Esophagus squamous epithelium (tissue), 5 donors: ENCODE measurements at places on chromosomes 2 and 18.
A peak's percentile ranks its signal among the peaks of the same experiment; 100 is the strongest.

DNA sequence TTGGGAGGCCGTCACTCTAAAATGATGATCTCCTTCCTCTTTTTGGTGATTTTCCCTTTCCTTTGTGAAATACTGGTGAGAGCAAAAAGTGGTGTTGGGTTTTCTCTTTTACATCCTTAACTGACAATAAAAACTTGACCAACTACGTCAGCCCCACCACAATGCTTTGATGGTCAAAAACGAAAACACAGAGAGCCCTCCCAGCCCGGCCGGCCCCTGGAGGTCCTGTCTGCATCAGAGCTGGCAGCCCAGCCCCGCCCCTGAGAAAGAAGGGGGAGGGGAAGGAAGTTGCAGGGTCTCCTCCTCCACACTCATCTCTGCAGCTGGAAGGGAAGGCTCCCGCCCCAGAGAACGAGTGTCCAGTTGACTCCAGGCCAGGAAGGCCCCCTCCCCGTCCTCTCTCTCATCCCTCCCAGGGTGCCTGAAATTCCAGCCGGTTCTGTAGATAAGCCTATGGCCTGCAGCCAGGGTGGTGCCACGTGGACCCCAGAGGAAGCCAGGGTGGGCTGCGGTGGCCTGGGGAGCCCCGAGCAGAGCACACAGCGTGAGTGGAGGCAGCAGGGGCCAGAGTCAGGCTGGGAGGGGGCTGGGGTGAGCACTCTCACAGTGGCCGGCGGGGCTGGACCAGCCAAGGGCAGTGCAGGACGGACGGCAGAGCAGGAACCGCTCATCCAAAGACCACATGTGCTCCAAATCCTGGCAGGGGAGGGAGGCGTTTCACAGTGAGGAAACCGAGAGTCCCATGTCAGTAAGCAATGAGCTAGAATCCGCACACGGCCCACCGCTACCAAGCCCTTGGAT lies 19.8 kb downstream of the BIN1 start:
- H3K27ac ChIP-seq: peak overlapping the region; percentile 91
- DNase-seq: no peak
- H3K36me3 ChIP-seq: no peaks in the 10 kb centered on the region

DNA sequence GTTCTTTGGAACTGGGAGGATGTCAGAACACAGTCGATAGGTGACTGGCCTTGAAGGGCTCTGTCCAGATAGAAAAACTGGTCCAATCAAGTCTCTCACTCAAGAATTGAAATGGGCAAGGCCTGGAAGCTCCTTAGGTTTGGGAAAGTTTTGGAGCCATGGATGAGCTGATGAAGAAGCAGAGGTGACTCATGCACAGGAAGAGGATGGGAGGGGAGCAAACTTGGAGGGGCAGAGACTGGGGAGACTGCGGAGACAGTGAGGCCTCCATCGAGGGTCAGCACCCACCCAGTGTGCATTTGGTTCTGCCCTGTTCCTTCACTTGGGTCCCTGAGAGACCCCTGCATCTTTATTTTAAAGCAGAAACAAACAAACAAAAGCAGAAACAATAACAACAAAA lies 41.1 kb downstream of the SOWAHC start:
- peaks cover 6% of the 10 kb centered on the region for H3K4me1 ChIP-seq
- H3K27me3 ChIP-seq: no peaks in the 10 kb centered on the region
- H3K27ac ChIP-seq: no peak overlapping the region
- H3K4me3 ChIP-seq: no peak overlapping the region

- H3K4me3 ChIP-seq: no peak overlapping the region
- no peaks in the 10 kb centered on the region for H3K4me1 ChIP-seq
- no peaks in the 10 kb centered on the region for H3K36me3 ChIP-seq
- DNase-seq: no peak
- H3K27ac ChIP-seq: no peak overlapping the region
- H3K27me3 ChIP-seq: no peaks in the 10 kb centered on the region
Observed at GRCh38 chr2:32910883-32911598, 35.7 kb upstream of the LTBP1 start.

DNA sequence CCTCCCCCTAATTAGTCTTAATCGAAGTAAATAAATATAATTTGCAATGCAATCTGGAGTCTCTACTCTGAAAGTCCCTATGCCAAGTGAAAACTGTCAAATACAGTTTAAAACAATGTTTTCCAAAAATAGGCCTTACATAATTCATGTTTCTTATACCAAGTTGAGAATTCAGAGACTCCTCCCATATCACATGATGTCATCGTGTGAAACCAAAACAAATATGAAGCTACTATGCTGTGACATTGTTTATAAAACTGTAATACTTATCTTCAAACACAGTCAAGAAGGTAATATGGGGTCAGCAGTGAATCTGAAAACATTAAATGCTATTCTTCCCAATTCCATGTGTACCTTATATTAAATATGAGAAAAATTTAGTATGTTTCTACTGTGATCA lies 940.2 kb upstream of the FANCL start:
- no peak overlapping the region for H3K4me3 ChIP-seq
- DNase-seq: no peak
- H3K27ac ChIP-seq: no peak overlapping the region
- no peaks in the 10 kb centered on the region for H3K4me1 ChIP-seq

- H3K4me1 ChIP-seq: no peaks in the 10 kb centered on the region
- no peaks in the 10 kb centered on the region for H3K27me3 ChIP-seq
- no peak overlapping the region for H3K27ac ChIP-seq
- H3K36me3 ChIP-seq: no peaks in the 10 kb centered on the region
- DNase-seq: no peak
- H3K4me3 ChIP-seq: no peak overlapping the region
Observed at GRCh38 chr18:66662632-66663031, 58.7 kb upstream of the CDH19 start.

- no peak overlapping the region for H3K4me3 ChIP-seq
- peaks cover 7% of the 10 kb centered on the region for H3K4me1 ChIP-seq
- H3K36me3 ChIP-seq: peaks cover 2% of the 10 kb centered on the region
- no peak overlapping the region for H3K27ac ChIP-seq
Observed at GRCh38 chr2:148746973-148747372, 102.4 kb downstream of the EPC2 start.

DNA sequence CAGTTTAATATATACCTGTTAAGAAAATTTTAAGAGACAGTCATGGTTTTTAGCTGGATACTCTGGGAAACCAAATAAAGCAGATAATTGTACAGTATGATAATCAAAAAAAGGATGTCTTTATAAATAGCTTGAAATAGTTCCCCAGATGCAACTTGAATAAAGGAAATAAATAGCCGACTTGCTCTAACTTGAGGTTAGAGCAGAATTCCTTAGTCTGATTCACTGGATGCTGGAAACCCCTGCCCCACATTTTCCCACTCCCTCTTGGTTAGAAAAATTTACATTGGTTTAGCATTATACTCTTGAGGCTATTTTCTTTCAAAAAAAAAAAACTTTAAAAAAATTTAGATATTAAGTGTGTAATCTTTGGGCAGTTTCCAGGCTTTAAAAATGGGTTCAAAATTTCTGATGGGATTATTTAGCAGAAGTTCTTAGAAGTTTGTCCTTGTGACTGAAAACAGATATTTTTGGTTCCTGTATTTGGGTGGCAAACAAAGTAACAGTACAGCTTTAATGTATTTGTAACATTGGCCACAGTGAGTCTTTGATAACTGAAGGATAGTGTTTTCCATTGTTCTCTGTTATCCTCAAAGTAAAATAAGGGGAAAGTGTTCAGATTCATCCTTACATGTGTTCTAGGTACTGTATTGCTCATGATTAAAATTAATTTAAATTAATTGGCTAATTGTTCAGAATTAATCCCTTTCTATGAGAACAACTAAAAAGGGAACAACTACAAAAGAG lies 39.6 kb downstream of the ITGAV start:
- no peak overlapping the region for H3K4me3 ChIP-seq
- H3K27me3 ChIP-seq: no peaks in the 10 kb centered on the region
- H3K36me3 ChIP-seq: no peaks in the 10 kb centered on the region
- H3K27ac ChIP-seq: no peak overlapping the region
- DNase-seq: no peak
- H3K4me1 ChIP-seq: no peaks in the 10 kb centered on the region

DNA sequence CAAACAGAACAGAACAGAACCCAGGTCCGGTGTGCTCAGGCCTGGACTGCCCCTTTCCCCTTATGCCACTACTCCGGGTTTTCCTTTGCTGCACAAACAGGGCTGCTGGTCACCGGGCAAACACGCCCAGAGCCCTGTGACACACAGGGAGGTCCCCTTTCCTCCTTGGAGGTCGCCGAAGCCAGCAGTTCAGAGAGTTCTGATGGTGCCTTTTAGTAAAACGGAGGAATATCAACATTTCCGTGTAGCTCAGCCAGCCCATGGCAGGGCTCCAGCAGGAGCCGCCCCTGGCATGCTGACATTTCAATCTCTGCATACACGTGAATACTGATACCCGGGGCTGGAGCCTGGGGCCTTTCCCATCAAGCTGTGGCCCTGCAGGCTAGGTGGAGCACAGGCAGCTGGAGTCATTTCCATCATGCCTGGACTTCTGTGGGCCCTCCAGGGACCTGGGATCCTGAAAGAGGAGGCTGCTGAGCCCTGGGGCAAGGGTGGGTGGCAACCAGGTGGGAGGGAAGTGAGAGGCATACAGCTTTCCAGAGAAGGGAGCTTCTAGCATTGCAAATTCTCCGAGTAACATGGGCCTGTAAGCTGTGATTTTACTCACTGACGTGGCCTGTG lies 91.4 kb upstream of the PXDN start:
- no peak for DNase-seq
- H3K27ac ChIP-seq: no peak overlapping the region
- H3K36me3 ChIP-seq: no peaks in the 10 kb centered on the region
- peaks cover 4% of the 10 kb centered on the region for H3K4me1 ChIP-seq
- H3K27me3 ChIP-seq: no peaks in the 10 kb centered on the region

DNA sequence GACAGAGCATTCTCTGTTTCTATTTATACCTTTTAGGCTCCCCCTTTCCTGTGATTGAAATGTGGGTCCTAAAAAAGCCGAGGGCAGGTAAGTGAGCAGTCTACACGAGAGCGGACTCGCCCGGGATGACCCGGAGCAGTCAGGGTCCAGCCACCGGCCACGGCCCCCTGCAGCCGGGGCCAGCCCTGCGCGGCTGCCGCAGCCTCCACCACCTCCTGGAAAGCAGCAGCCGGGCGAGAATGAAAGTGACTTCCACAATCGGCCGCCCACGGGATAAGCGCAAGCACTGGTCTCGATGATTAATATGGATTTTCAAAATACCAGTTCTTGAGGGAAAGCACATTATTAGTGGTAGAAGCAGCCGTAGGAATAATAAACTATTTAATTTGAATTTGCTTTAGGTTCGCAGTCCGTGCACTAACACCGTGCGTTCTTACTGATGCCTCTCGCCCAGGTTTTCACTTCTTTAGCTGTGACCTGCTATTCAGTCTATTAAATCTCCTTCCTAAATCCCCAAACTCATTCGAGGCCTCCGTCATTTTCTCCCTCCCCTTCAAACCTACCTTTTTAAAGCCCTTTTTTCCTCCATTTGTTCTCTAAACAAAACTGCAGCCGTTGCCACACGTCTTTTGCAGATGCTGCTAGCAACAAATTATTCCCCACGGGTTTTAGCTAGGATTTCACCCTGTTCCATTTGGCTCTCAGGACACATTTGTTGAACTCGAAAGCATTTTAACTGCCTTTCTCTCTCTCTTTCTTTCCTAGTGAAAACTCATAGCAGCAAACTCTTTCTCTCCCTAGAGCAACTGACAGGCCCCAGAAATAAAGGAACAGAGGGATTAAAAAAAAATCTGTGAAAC lies 1015.1 kb upstream of the PIK3C3 start:
- H3K36me3 ChIP-seq: no peaks in the 10 kb centered on the region
- no peak overlapping the region for H3K4me3 ChIP-seq
- no peaks in the 10 kb centered on the region for H3K27me3 ChIP-seq
- H3K27ac ChIP-seq: no peak overlapping the region
- DNase-seq: no peak
- H3K4me1 ChIP-seq: no peaks in the 10 kb centered on the region

DNA sequence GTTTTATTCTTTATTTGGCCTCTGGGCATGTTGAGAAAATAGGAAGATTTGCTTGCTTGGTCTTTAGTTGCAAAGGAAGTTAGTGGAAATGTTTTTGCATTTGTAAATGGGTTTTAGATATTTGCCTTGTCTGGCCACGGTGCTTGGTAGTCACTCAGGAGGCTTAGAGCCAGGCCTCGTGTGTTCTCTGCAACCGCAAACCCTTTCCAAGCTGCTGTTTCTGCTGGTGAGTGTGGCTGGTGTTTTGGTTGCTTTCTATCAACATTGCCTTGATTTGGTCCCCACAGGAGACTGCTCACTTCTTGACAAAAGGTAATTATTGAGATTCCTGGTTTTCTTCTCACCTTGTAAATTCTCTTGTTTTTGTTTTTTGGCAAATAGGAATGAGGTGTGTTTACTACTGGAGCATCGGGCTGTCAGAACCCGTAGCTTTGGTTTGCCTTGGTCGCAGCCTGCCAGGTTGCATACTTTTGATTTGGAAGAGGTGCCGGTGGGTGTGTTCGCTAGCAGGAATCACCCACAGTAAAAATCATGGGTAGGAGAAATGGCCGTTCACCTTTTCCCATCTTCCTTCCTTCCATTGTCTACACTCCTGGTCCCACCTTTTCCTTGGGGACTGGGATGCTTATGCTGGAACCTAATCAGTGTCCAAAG lies 15.8 kb downstream of the ASAP2 start:
- no peak overlapping the region for H3K4me3 ChIP-seq
- H3K4me1 ChIP-seq: no peaks in the 10 kb centered on the region
- no peaks in the 10 kb centered on the region for H3K27me3 ChIP-seq

GRCh38 chr2:176177580-176178037 lies 10.9 kb upstream of the HOXD1 start:
- H3K36me3 ChIP-seq: no peaks in the 10 kb centered on the region
- no peak for DNase-seq
- H3K4me1 ChIP-seq: peaks cover 24% of the 10 kb centered on the region
- peak overlapping the region; percentile 40 for H3K27ac ChIP-seq

DNA sequence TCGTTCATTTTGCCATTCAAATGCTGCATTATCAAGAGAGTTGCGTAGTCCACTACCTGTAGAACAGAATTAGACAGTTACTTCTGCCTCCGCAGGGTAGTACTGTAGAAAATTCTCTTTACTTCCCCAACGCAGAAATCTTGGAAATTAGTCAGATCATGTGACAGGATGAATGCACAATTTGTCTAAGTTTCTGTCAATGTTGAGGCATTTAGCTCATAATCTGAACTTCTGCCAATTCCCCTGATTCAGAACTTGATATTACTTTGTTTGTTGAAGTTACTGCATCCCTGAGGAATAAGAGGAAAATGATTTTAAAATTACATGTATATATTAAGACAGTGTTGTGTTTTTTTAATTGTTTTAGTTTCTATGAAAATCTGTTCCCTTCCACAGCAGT lies 83.4 kb downstream of the TTC27 start:
- no peaks in the 10 kb centered on the region for H3K27me3 ChIP-seq
- H3K4me1 ChIP-seq: peaks cover 9% of the 10 kb centered on the region

GRCh38 chr2:37588316-37588777 lies 83.1 kb downstream of the CDC42EP3 start:
- H3K4me3 ChIP-seq: no peak overlapping the region
- H3K27me3 ChIP-seq: no peaks in the 10 kb centered on the region
- H3K36me3 ChIP-seq: no peaks in the 10 kb centered on the region
- H3K4me1 ChIP-seq: peaks cover 28% of the 10 kb centered on the region
- DNase-seq: no peak

DNA sequence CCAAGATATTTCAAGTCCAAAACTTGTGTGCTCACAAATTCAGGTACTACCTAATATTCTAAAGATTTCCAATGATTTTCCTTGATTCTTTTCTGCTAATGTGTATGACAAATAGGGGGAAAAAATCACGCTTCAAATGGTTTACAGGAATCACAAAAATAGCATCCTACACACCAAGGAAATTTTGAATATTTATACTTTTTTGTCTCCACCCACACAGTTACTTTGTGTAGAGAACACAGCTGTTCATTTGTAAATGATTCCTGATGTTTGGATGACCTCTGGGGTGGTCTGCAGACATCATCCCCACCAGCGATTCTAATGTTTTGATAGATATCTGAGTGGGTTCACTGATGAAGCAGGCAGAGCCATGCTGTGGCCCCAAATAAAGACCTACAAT lies 260.6 kb upstream of the NCKAP5 start:
- H3K27me3 ChIP-seq: no peaks in the 10 kb centered on the region
- H3K36me3 ChIP-seq: no peaks in the 10 kb centered on the region
- H3K27ac ChIP-seq: no peak overlapping the region
- H3K4me3 ChIP-seq: no peak overlapping the region
